Stomach (tissue), 19 donors: ENCODE measurements at places on chromosomes 7 and 10. TPM values are rescaled to one million over a fixed set of nuclear protein-coding genes. Genes with fewer than 3 reads are reported as not detected.

DNA sequence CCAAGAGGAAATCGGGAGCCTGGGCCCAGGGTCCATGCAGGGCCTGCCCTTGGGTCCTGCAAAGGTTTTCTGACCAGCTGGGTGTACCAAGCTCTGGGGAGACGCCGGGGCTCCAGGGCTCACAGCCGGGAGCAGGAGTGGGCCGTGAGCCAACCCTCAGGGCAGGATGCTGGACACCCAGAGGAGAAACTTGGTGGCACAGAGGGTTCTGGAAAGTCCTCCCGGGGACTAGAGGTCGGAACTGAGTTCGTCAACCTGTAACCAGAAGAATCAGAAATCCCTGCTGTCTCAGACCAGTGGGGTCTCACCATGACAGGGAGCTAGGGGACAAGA is 29.2 kb upstream of the PPP2R2D start:
- H3K4me1 ChIP-seq, result no peaks in the 10 kb centered on the region
- no peak for DNase-seq

DNA sequence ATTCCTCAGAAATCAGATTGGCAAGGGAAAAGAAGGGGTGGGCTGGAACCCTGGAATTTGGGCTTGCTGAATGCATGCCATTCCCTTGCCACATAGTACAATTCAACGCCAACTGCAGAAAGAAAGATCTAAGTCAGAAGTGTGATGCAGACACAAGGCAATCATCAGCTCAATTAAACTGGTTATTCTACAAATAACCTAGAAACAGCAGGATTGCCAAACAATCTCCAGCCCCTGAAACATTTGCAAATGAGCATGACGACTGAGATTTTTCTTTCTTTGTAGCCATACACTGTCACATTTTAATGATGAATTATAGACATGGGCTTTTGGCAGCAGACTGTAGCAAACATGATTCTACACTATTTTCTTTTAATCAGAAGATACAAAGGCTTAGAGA is 16.5 kb upstream of the CREB5 start:
- H3K4me3 ChIP-seq, result no peak overlapping the region
- no peaks in the 10 kb centered on the region for H3K4me1 ChIP-seq
- no peaks in the 10 kb centered on the region for H3K36me3 ChIP-seq
- H3K27ac ChIP-seq, result no peak overlapping the region
- DNase-seq, result no peak

DNA sequence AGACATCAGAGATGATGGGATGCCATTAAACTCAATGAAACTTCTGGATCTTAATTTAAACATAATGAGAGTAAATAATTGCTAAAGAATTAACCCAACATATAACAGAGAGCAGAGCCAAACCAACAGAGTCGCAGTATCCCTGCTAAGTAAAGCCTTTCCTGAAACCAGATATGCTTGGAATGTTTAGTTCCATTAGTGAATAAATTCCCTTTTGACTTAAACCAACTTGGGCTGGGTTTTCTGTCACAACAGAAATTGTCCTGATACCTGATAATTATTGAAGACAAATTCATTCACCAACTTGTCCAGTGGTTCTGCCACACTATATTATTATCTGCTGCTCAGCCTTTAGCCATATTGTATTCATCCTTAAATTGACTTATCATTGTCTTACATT is 286.7 kb downstream of the FZD1 start:
- no peak overlapping the region for H3K27ac ChIP-seq
- no peak for DNase-seq
- H3K4me3 ChIP-seq, result no peak overlapping the region
- H3K27me3 ChIP-seq, result no peaks in the 10 kb centered on the region
- H3K36me3 ChIP-seq, result no peaks in the 10 kb centered on the region
- H3K4me1 ChIP-seq, result peaks cover 5% of the 10 kb centered on the region

ODAD2 gene
- not detected for total RNA-seq

ADCK2 gene
- 62.3 TPM for total RNA-seq

UPK3B gene
- 0.45 TPM for total RNA-seq

- no peaks in the 10 kb centered on the region for H3K4me1 ChIP-seq
- no peak overlapping the region for H3K4me3 ChIP-seq
- H3K27me3 ChIP-seq, result no peaks in the 10 kb centered on the region
These were observed 23.3 kb upstream of the TPST1 start for GRCh38 chr7:66181845-66182244.

DNA sequence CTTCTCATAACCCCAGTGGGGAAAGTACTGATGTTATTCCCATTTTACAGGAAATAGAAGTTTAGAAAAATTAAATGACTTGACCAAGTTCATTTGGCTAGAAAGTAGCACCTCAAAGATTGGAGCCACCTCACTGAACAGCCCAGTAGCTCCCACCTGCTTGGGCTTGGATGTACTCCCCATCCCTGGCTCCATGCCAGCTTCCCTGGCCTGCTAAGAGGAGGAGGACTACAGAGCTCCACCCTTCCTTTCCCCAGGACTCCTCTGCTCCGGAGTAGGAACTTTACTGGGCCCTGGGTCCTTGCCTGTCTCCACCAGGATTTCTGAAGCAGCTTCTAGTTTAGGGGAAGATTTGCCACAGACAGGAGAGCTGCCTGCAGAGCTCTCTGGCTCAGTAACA is 3.1 kb downstream of the HPS6 start:
- no peak overlapping the region for H3K27ac ChIP-seq
- H3K4me1 ChIP-seq, result peaks cover 29% of the 10 kb centered on the region
- H3K4me3 ChIP-seq, result no peak overlapping the region
- DNase-seq, result peak; percentile 35
- H3K36me3 ChIP-seq, result peaks cover 37% of the 10 kb centered on the region

GHITM gene
- total RNA-seq, result 65.8 TPM

- H3K27me3 ChIP-seq, result no peaks in the 10 kb centered on the region
- H3K4me3 ChIP-seq, result no peak overlapping the region
- no peak overlapping the region for H3K27ac ChIP-seq
- no peak for DNase-seq
These were observed 9.2 kb upstream of the MYO1G start for GRCh38 chr7:44987996-44988395.

- DNase-seq, result peak; percentile 91
- peaks cover 60% of the 10 kb centered on the region for H3K4me1 ChIP-seq
- peak within 1 kb of the TSS; percentile 78 for H3K27ac ChIP-seq
These were observed at the start of gene PALD1 for GRCh38 chr10:70478191-70479164. PALD1 (plus strand) TSS chr10:70478767; CDS start chr10:70525952, 47,185 bp downstream.

GRCh38 chr7:38781991-38782390 is 127.0 kb downstream of the VPS41 start:
- H3K27ac ChIP-seq, result no peak overlapping the region
- no peak overlapping the region for H3K4me3 ChIP-seq
- no peaks in the 10 kb centered on the region for H3K27me3 ChIP-seq
- no peaks in the 10 kb centered on the region for H3K4me1 ChIP-seq
- H3K36me3 ChIP-seq, result no peaks in the 10 kb centered on the region

PTF1A gene
- 1.3 TPM for total RNA-seq

SLC18A2 gene
- not detected for total RNA-seq
